Caco-2 (cell line): ENCODE measurements at places on chromosomes 3 and 15. TPM values are rescaled to one million over a fixed set of nuclear protein-coding genes. Genes with fewer than 3 reads are reported as not detected.

- no peak for DNase-seq
- H3K36me3 ChIP-seq, result no peaks in the 10 kb centered on the region
- no peak overlapping the region for H3K27ac ChIP-seq
These were observed 72.9 kb downstream of the RBMS3 start for GRCh38 chr3:29353807-29354206.

GRCh38 chr3:31364711-31365110 is 168.0 kb upstream of the STT3B start:
- H3K27ac ChIP-seq, result no peak overlapping the region
- H3K4me3 ChIP-seq, result no peak overlapping the region
- no peaks in the 10 kb centered on the region for H3K36me3 ChIP-seq
- DNase-seq, result no peak
- no peaks in the 10 kb centered on the region for H3K27me3 ChIP-seq

GRCh38 chr3:63990733-63991132 is 32.6 kb downstream of the PSMD6 start:
- H3K4me3 ChIP-seq, result no peak overlapping the region
- H3K27me3 ChIP-seq, result no peaks in the 10 kb centered on the region
- no peak overlapping the region for H3K27ac ChIP-seq
- H3K36me3 ChIP-seq, result peaks cover 1% of the 10 kb centered on the region; the same call in 1 of the 2 replicates
- no peak for DNase-seq

DNA sequence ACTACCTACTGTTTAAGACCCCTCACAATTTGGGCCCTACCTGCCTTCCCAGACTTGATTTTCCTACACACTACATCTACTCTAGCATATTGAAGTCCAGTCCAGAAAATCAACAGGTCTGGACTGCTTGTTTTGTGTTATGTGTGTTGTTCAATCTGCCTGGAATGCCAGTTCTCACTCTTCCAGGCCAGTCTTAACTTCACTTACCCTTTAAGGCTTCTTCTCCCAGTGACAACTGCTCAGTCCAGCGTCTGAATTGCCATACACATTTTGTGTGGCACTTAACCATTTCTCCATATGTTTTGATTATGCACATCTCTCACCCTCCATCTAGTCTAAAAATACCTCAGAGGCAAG is 1.1 kb downstream of the TICRR start:
- H3K4me3 ChIP-seq, result peak overlapping the region; percentile 62
- DNase-seq, result no peak
- no peaks in the 10 kb centered on the region for H3K27me3 ChIP-seq
- H3K36me3 ChIP-seq, result no peaks in the 10 kb centered on the region; the same call in 1 of the 2 replicates

- H3K4me1 ChIP-seq, result peaks cover 34% of the 10 kb centered on the region
- no peaks in the 10 kb centered on the region for H3K27me3 ChIP-seq
- DNase-seq, result no peak
- no peak overlapping the region for H3K27ac ChIP-seq
These were observed 97.7 kb upstream of the PHLDB2 start for GRCh38 chr3:111761309-111761795.

DNA sequence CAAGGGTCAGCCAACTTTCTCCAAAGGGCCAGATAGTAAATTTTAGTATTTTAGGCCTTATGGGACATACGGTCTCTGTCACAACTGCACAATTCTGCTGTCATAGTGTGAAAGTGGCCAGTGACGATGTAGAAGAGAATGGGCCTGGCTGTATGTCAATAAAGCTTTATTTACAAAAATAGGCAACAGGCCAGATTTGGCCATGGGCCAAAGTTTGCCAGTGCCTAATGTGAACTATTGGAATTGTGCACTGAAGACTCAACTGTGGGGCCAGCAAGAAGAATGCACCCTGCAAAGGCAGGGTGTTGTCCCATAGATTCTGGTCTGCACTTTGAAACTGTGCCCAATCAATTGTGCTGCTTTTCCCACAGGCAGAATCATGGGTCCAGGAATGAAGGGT is 69.4 kb upstream of the PRR23E start:
- DNase-seq, result no peak
- H3K27me3 ChIP-seq, result no peaks in the 10 kb centered on the region
- no peaks in the 10 kb centered on the region for H3K36me3 ChIP-seq
- H3K4me3 ChIP-seq, result no peak overlapping the region
- H3K27ac ChIP-seq, result no peak overlapping the region

- 0 out of 2 replicates have a peak, but pooled peaks cover 1% of the 10 kb centered on the region for H3K36me3 ChIP-seq
- peak overlapping the region; percentile 99 for H3K4me3 ChIP-seq
- DNase-seq, result peak; percentile 47
- peak overlapping the region; percentile 95 for H3K27ac ChIP-seq
- H3K27me3 ChIP-seq, result no peaks in the 10 kb centered on the region
These were observed 656 bp downstream of the SLMAP start for GRCh38 chr3:57756528-57757401.

GRCh38 chr15:64146520-64146884 is 5.0 kb upstream of the SNX22 start:
- DNase-seq, result no peak
- H3K4me1 ChIP-seq, result peaks cover 5% of the 10 kb centered on the region; the same call in 1 of the 2 replicates
- no peak overlapping the region for H3K4me3 ChIP-seq
- no peaks in the 10 kb centered on the region for H3K36me3 ChIP-seq
- H3K27ac ChIP-seq, result no peak overlapping the region

- peak within 1 kb of the TSS; percentile 87 for H3K4me3 ChIP-seq
- no peaks in the 10 kb centered on the region for H3K27me3 ChIP-seq
- peak; percentile 77 for DNase-seq
- no peaks in the 10 kb centered on the region; the same call in 1 of the 2 replicates for H3K36me3 ChIP-seq
- H3K4me1 ChIP-seq, result peaks cover 4% of the 10 kb centered on the region; the same call in 1 of the 2 replicates
These were observed at the start of gene DUSP7 for GRCh38 chr3:52056521-52056967. TSS of gene DUSP7 (minus strand) at chr3:52056571. CDS start at chr3:52056366, 205 bp downstream.

DNA sequence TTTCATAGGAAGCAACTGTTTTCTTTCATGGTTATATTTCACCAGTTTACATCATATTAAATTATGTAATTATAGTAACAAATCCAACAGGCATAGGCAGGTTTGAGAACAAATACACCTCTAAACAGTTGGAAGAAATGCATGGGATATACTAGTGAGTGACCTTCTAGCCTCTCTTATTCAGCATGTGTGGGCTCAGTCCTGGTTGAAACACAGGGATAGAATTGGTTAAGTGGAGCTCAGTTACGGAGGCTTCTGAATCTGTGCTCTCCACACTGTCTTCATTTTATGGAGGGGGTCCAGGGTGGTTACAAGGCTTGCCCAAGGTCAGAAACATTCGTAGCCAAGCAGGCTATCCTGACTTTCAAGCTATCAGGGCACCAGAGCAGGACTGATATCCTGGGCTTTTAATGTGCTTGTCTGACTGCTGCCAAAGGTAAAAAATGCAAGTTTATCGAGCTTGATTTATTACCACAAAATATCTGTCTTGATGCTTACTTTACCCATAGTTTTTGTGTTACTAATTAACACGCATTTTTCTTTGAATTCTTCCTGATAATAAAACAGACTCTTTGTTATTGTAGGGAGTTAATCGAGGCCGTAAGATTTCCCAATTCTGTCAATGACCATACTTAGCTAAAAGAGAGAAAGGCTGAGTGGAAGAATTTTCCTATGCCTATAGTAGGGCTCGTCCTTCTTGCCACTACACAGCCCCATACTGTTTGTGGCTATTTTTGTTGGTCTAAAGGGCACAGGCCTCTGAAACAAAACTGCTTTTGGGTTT is 89.6 kb downstream of the FILIP1L start:
- H3K36me3 ChIP-seq, result no peaks in the 10 kb centered on the region; the same call in 1 of the 2 replicates
- H3K27me3 ChIP-seq, result no peaks in the 10 kb centered on the region
- H3K4me1 ChIP-seq, result peaks cover 62% of the 10 kb centered on the region
- no peak overlapping the region for H3K4me3 ChIP-seq
- peak; percentile 67 for DNase-seq

GRCh38 chr3:185270262-185270955 is 16.6 kb upstream of the EHHADH start:
- H3K27me3 ChIP-seq, result no peaks in the 10 kb centered on the region
- DNase-seq, result peak; percentile 64
- peaks cover 14% of the 10 kb centered on the region for H3K4me1 ChIP-seq

DNA sequence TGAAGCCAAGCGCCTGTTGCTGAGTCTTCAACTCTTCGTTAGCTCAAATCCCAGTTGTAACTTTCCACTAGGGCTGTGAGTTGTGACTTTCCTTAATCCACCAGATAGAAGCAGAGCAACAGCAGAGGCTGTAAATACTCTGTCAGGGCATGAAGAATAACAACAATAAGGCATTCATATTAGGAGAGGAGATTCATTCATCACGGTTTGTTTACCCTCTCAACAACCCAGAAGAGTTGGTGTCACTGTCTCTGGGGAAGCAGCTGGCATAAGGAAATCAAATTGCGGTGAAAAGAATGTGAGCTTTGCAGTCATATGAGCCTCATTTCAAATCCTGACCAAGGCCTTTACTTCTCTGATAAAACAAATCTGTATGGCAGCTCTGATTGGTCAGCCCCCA is 184.8 kb downstream of the SHQ1 start:
- no peaks in the 10 kb centered on the region for H3K27me3 ChIP-seq
- no peaks in the 10 kb centered on the region for H3K4me1 ChIP-seq
- H3K27ac ChIP-seq, result no peak overlapping the region
- DNase-seq, result no peak
- H3K4me3 ChIP-seq, result no peak overlapping the region

- no peaks in the 10 kb centered on the region for H3K36me3 ChIP-seq
- DNase-seq, result no peak
- H3K27ac ChIP-seq, result no peak overlapping the region
- no peak overlapping the region for H3K4me3 ChIP-seq
- H3K4me1 ChIP-seq, result no peaks in the 10 kb centered on the region
These were observed 187.2 kb downstream of the RORA start for GRCh38 chr15:61041886-61042285.

- no peaks in the 10 kb centered on the region for H3K27me3 ChIP-seq
- H3K4me3 ChIP-seq, result no peak overlapping the region
- peaks cover 49% of the 10 kb centered on the region for H3K4me1 ChIP-seq
- no peaks in the 10 kb centered on the region for H3K36me3 ChIP-seq
These were observed 223.2 kb upstream of the THBS1 start for GRCh38 chr15:39357480-39358268.

DNA sequence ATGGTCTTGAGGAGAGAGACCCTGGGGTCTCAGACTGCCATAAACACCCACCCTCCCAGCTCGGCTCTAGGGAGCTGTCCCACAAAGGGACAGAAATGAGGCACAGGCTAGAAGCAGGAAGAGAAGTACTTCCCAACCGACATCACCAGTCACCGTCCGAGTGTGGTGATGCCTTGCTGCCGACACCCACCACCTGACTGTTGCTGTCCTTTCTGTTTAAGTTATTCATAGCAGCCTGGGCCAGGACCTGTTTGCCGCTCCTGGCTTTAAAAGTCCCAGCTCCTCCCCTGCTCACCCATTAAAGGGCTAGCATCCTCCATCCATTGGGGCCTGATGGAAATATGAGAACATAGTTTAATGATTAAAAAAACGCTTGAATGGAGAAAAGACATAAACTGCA is 13.2 kb upstream of the SPG11 start:
- no peaks in the 10 kb centered on the region for H3K4me1 ChIP-seq
- no peaks in the 10 kb centered on the region for H3K27me3 ChIP-seq
- H3K4me3 ChIP-seq, result no peak overlapping the region

GRCh38 chr3:170614214-170614966 is 28.5 kb upstream of the SLC7A14 start:
- H3K27ac ChIP-seq, result no peak overlapping the region
- no peaks in the 10 kb centered on the region for H3K36me3 ChIP-seq
- no peaks in the 10 kb centered on the region for H3K4me1 ChIP-seq
- no peak for DNase-seq
- H3K27me3 ChIP-seq, result no peaks in the 10 kb centered on the region

- DNase-seq, result peak; percentile 49
- H3K4me1 ChIP-seq, result no peaks in the 10 kb centered on the region; the same call in none of the 2 replicates
- H3K36me3 ChIP-seq, result no peaks in the 10 kb centered on the region
These were observed at the start of gene GADL1 for GRCh38 chr3:30894521-30895251. TSS of gene GADL1 (minus strand) at chr3:30894661. CDS start at chr3:30894614, 47 bp downstream.

Gene P2RY14
- not detected in 2 replicates for total RNA-seq

Gene RHOA
- total RNA-seq, result 338 and 348 TPM in 2 replicates

Gene BCHE
- total RNA-seq, result not detected in 2 replicates

Gene ARL6IP5
- total RNA-seq, result 31.2 and 32.1 TPM in 2 replicates

Gene MAP6D1
- 2.9 and 5.1 TPM in 2 replicates for total RNA-seq

Gene LRRN1
- 0.84 and 1.2 TPM in 2 replicates for total RNA-seq

Gene CP
- total RNA-seq, result 5.0 and 6.8 TPM in 2 replicates

Gene COL6A5
- not detected in 2 replicates for total RNA-seq

Gene IGF2BP2
- 75.9 and 80.8 TPM in 2 replicates for total RNA-seq

Gene BOC
- 0.35 and 0.73 TPM in 2 replicates for total RNA-seq

Gene PLA2G4F
- total RNA-seq, result 2.5 and 2.9 TPM in 2 replicates

Gene NMB
- 7.5 and 8.6 TPM in 2 replicates for total RNA-seq

Gene LACTB
- 8.4 and 8.8 TPM in 2 replicates for total RNA-seq
